ENCODE measurements at places on chromosomes 7 and 10.

GRCh38 chr10:100743626-100744135 is 1.7 kb upstream of the PAX2 start:
- DNase-seq, result peak; percentile 74

- DNase-seq, result peak; percentile 51
Measured at GRCh38 chr10:102504179-102504975, 605 bp downstream of the SUFU start.

DNA sequence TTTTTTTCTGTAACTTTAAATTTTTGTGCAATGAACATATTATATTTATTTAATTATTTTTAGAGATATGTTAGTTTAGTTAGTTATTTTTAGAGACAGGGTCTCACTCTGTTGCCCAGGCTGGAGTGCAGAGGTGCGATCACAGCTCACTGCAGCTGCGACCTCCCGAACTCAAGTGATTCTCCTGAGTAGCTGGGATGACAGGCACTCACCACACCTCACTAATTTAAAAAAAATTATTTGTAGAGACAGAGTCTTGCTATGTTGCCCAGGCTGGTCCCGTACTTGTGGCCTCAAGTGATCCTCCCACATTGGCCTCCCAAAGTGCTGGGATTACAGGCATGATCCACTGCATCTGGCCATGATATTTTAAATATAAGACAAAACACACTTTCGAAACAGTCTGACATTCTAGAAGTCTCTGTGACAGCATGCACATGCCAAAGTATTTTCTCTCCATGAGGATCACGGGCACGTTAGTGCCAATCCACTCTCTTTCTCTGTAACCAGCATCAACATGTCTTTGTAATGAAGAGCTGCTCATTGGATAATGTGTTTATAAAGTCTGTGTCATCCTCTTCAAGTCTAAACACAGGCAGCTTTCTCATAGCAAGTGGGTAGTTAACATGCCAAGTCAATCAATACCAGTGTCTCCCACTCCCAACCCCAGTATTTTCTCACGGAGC is 137.4 kb downstream of the GLI3 start:
- no peak for DNase-seq

DNA sequence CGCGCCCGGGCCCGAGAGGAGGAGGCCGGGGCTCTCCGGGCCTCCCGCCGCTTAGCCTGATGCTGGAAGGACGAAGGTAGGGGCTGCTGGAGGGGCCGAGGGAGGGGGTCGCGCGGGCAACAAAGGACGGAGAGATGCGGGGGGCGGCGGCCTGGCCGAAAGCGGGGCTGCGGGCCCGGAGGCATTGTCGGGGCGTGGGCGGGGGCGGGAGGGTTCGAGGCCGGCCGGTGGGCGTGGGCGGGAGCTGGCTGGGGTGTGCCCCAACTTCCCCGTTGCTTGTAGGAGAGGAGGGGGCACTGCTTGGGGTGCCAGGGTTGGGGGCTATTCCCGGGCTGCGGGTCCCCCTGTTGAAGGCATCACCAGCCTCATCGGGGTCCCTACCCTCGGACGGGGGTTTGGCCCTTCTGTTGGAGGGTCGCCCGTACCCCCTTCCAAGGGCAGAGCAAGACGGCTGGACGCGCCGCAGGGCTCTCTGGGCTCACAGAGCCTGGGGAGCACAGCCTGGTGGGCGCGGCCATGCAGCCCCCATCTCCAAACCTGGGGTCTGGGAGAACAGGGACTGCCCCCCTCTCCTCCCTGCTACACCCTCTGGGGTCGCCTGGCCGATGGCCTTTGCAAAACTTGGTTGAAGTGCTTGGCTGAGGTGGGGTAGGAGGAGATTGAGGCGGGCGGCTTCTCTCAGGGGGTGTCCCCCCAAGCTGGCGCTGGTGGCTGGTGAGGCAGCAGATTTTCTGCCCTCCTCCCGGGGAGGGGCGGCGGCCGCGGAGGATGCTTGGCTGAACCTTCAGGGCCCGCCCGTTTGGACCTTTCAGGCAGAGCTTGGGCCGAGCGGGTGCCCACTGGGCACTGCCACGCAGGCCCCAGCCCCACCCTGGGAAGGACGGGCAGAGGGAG is 699 bp downstream of the CLIP2 start:
- no peak for DNase-seq

GRCh38 chr7:155466142-155466813 is 8.3 kb downstream of the EN2 start:
- DNase-seq, result no peak
